ENCODE measurements at places on chromosomes 11 and 22.

- no peak for DNase-seq
These were observed 126.3 kb downstream of the COMMD9 start for GRCh38 chr11:36162883-36163434.

DNA sequence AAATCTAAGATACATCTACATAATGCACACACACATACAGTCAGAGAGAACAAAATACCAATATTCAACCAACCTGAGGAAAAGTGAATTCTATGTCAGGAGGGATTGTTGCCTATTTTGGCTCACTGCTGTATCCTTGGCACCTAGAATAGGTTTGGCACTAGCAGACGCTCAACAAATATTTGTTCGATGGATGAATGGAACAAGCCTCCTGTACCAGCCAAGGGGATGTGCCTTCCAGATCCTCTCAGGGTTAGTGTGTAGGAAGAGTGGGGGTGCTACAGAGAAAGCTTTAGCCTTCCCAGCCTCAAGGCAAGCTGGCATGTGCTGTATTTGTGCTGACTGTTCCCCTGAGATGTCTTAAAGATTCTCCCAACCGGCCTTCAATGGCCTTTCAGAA lies 23.3 kb upstream of the POU2AF1 start:
- no peak for DNase-seq

DNA sequence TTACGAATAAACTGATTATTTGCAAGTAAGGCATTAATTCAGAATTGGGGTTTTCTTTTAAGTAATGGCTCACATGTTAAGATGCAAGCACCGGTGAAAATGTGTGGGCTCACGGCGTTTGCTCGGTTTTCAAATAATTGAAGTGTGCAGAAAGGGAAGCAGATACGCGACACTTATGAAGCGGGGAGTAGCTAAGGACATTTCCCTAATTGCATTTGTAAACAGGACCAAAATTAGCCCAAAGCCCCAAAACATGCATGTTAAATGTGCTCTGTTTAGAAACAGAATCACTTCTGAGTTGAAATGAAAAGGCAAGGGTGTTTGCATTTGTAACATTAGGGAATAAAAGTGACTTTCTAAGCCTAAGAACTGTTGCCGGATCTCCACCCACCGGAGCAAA lies 61.3 kb downstream of the ELFN2 start:
- DNase-seq = no peak

DNA sequence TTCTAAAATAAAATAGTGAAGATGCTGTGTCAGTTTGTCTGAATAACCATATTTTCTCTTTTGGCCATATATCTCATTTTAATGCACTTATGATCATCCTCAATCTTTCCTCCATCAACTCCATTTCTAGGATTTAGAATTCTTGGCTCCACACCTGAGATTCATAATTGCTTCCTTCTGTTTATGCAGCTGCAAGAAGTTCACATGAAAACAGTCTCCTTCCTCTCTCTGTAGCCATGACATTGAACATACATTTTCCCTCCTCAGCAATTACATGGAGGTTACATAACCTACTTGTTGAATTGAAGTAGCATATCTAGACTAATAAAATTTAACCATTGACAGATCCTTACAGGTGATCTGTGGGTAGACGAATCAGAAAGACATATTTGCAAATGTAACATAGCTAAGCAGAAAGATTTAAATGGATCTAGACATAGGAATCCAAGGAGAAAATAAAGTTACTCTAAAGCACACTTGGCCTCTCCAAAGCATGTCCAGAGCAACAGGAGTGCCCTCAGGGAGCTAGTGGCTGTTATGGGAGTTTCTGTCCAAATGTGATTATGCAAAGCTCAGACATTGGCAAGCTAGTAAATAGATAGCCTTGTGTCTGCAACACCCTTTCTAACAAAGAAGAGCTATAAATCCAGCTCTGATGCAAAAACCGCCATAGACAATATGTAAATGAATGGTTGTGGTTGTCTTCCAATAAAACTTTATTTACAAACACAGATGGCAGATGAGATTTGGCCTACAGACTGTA lies 119.9 kb upstream of the MPPED2 start:
- no peak for DNase-seq

GRCh38 chr22:42862045-42862734 lies 5.1 kb upstream of the ARFGAP3 start:
- DNase-seq = no peak

GRCh38 chr11:95884376-95884775 lies 39.5 kb downstream of the MTMR2 start:
- no peak for DNase-seq

- DNase-seq = no peak
These were observed 987.6 kb downstream of the NTM start for GRCh38 chr11:132357811-132358572.

DNA sequence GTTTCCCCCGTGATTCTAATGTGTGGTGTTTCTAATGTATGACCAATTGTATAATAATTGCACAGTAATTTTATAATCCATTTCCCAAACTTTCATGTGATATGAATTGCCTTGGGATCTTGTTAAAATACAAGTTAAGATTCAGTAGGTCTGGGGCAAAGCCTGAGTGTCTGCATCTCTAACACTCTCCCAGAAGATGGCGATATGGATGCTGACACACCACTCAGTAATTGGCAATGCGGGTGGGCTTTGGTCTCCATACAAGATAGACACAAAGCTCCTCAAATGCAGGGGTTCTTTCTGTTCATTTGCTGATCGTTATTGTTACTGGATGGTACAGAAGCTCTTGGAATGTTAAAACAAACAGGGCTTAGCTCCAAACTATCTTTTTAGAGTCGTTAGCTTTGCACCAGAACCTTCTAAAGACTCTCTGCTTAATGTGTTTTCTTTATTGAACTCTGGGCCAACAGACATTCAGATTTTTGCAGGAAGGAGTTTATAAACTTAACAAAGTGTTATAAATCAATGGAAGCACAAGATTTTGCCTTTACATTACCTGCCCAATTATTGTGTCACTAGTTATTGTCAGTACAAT lies 45.4 kb upstream of the ANO3 start:
- no peak for DNase-seq

DNA sequence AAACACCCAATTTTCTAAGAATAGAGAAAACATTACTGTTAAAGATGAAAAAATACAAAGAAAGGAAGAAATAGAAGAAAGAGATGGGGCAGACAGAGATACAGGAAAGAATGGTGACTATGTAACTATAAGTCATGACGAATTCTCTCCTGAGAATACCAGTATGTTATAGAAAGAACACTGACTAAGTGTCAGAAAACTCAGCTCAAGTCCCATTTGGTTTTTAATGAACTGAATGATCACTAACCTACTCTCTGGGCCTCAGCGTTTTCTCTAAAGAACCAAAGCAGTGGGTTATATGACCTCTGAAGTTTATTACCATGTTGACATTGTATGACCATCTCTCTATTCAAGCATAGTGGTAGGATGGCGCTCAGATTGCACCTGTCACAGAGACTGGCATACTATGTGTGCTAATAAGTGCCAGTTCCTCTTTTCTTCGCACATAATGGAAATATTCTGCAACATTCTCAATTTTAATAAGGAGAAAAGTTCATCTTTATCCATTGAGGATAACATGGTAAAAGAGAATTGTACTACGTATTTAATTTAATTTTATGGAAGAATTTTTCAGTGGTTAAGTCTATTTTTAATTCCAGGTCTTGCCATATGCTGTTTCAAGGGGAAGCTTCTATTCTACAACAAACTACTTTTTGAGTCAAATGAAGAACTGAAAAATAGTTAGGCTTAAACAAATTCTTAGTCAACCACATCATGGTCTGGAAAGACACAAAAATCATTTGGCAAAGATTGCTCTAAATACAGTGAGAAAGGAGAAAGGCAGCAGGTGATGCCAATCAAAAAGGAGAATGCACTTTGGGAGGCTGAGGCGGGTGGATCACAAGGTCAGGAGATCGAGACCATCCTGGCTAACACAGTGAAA lies 25.0 kb upstream of the EED start:
- no peak for DNase-seq

DNA sequence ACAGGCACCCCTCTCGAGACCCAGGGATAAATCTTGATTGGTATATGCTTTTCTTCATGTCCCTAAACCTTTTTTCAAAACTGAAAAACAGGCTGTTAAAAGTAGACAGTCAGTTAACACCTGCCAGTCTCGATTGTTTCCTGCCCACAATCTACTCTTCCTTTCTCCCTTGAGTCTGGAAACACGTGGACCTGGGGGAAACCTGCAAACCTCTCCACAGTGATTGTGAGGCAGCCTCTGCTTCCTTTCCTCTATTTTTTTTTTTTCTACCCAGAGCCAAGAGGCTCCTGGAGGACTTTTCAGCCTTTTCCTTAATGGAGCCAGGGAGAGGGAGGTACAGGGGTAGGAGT lies 69.4 kb upstream of the CLMP start:
- DNase-seq = no peak

GRCh38 chr11:132904091-132904490 lies 628.2 kb downstream of the OPCML start:
- no peak for DNase-seq

DNA sequence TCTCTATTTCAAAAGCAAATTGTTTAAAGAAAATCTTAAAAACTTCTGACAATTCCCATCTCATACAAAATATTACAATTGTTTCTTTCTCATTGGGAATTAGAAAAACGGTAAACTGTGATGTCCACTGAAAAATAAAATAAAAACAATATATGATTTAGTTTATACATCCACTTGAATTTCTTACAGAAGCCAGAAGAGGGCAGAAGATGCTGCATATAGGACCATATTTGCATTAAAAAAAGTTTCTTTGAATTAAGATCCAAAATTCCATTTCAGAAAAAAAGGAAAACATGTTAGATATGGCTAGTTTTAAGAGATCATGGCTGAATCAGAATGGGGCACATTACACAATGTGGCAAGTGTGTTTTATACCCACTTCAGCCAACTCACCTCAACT lies 39.3 kb upstream of the LRRC4C start:
- no peak for DNase-seq

GRCh38 chr11:810040-810567 lies 337 bp downstream of the RPLP2 start:
- no peak for DNase-seq

DNA sequence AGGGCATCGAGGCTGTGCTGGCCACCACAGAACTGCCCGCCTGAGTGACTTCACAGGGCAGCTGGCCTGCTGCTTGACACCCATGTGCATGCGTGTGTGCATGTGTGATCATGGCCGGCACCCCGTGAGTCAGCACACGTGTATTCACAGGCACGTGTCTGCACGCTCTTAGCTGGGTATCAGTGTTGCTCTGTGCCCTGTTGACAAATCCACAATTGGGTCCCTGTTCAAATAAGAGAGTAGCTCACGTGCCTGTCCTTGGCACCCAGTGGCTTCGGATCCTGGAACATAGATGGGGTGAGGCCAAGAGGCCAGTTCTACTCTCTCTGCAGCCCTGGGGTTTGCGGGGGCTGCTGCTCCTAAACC lies 14.0 kb downstream of the B3GAT1 start:
- DNase-seq = no peak

- no peak for DNase-seq
These were observed 90.0 kb upstream of the LINC01488 start for GRCh38 chr11:69391192-69392103.

GRCh38 chr11:114297806-114298709 lies 1.9 kb downstream of the NNMT start:
- DNase-seq = no peak

GRCh38 chr11:131595797-131596196 lies 225.4 kb downstream of the NTM start:
- DNase-seq = no peak

DNA sequence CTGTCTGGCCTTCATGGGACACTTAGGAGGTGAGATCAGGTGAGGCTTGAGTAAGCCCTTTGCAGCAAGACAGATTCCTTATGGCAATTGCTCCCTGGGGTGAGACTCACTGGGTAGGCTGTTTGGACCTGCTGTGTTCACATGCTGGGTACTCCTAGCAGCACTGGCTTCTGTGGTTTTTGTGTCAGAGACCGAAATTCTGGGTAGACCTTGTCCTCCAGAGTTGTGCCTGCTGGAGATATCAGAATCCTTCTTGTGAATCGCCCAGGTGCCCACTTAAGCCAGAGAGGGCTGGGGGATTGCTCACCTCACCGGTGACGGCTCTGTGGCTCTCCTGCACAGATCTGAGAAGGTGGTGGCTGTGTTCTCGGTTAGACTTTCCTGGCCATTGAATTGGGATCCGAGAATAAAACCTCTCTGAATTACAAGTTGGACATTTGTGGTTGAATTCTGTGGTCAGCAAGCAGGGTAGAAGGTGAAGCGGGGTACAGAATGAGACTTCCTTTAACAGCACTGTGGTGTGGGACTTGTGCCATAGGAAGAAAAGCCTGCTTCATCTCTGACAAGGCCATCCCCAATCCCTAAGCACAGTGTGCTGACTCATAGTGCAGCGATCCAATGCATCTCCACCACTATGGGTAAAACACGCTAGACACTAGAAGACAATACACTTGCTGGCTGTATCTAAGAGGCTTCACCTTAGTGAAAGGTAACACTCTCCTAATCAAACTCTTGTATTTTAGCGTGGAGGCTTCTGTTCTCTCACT lies 52.5 kb upstream of the TTC12 start:
- DNase-seq = no peak

GRCh38 chr11:36741515-36741914 lies 143.5 kb upstream of the RAG2 start:
- no peak for DNase-seq

- no peak for DNase-seq
These were observed 20.3 kb upstream of the PGM2L1 start for GRCh38 chr11:74418509-74418895.

DNA sequence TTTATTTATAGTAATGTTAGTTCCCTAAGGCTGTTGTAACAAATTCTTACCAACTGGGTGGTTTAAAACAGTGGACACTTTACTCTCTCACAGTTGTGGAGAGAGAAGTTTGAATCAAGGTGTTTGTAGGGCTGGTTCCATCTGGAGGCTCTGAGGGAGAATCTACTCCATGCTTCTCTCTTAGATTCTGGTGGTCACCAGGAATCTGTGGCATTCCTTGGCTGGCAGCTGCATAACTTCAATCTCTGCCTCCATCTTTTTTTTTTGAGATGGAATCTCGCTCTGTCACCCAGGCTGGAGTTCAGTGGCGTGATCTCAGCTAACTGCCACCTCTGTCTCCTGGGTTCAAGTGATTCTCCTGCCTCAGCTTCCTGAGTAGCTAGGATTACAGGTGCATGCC lies 46.3 kb downstream of the LDLRAD3 start:
- no peak for DNase-seq

GRCh38 chr11:78855116-78855515 lies 280.5 kb upstream of the NARS2 start:
- no peak for DNase-seq

- DNase-seq = no peak
These were observed 99.4 kb downstream of the SHANK2 start for GRCh38 chr11:71153005-71153390.

GRCh38 chr22:42270176-42270509 lies 310 bp downstream of the TCF20 start:
- peak; percentile 44 for DNase-seq

DNA sequence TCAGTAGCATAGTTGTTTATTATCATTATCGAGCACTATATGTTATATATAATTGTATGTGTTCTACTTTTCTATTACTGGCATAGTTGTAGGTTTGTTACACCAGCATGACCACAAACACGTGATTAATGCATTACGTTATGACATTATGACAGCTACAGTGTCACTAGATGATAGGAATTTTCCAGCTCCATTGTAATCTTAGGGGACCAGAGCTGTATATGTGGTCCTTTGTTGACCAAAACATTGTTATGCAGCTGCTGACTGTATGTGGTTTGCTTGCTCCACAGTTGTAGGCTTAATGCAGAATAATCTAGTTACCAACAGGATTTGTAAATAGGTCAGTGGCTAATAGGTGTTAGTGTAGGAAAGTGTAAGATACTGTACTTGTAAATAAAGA lies 66.1 kb downstream of the HSD17B12 start:
- DNase-seq = no peak

GRCh38 chr11:45108070-45109064 lies 38.1 kb upstream of the PRDM11 start:
- DNase-seq = no peak

- DNase-seq = peak; percentile 5
These were observed 67.5 kb downstream of the MED15 start for GRCh38 chr22:20574920-20575353.

All from activated CD8-positive, alpha-beta memory T cell treated with anti-CD3 and anti-CD28 coated beads, Interleukin-2, amount 50 U/mL, for 4 hours (primary cell).